ENCODE measurements at places on chromosomes 7 and 10.
A peak's percentile ranks its signal among the peaks of the same experiment; 100 is the strongest.

- no peak for ATAC-seq
These were observed 2.2 kb upstream of the HOXA7 start for GRCh38 chr7:27158436-27159265.

- ATAC-seq, result no peak
These were observed 54.3 kb downstream of the BAIAP2L1 start for GRCh38 chr7:98346515-98347069.

DNA sequence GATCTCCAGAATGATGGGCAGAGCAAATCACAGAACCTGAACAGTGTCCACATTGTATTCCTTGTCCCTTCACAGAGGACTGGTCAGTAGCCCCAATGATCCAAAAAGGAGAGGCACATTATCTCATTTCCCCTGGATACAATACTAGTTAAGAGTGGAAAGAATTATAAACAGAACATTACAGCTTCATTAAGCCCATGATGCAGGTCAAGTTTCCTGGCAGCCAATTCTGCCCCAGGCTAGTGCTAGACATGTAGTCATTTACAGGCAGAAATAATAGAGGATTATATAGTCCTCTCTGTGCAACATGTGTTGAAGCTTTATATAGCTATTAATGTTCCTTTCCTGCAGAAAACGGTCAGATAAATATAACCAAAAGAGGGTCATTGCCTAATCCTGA is 124.3 kb upstream of the WNT16 start:
- ATAC-seq, result peak; percentile 88

GRCh38 chr10:95606922-95607321 is 45.8 kb upstream of the SORBS1 start:
- ATAC-seq, result peak; percentile 49

- ATAC-seq, result no peak
These were observed 523.8 kb upstream of the CELF2 start for GRCh38 chr10:10493833-10494232.

DNA sequence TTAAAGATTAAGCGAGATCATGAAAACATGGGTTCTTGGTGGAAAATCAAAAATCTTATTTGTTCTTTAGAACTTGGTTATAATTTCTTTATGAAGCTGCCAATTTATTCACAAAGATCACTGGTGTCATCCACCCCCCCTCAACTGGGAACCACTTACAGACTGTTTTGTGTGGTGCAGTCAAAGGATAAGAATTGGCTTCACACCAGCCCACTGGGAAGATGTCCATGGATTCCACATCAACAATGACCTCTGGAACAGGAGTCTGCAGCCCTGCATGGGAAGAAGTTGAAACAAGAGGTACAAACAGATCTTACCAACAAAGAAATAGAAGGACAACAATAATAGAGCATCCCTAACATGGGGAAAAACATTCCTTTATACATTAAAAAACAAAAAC is 205.2 kb downstream of the SFMBT2 start:
- no peak for ATAC-seq

DNA sequence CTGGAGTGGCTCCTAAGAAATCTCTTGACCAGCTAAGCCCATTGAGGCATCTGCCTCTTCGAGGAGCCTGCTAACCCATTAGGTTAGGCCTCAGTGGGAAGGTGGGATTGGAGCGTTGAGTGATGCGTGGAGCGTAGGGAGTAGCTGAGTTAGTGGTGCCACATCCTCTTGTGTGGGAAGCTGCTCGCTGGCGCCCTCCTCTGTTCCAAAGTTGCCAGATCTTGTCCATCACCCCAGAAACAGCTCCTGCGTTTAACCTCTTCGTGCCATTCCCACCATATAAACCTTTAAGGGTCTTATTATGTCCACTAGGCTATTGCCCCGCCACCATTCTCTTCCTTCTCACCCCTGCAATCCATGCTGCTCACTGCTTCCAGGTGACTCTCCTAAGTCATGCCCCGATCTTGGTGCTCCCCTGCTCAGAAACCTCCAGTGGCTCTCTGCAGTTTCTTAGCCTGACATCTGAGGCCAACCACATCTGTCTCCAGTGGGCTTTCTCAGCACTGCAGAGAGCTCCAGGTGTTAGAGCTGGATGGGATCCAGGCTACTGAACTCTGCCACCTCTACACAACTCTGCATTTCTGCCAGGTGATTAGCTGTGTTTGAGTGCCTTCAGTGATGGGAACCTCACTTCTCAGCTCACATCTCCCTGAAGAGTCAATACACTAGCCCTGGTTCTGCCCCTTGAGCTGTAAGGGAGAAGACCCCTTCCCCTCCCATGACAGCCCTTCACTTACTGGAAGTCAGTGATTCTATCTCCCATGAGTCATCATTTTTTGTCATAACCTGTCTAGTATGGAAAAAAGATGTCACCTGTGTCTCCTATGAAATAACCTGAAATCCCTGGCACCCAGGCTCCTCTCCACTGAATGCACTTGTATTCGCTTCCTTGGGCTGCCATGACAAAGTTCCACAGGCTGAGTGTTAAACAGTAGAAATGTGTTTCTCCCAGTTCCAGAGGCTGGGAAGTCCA is 65.0 kb upstream of the FGFR2 start:
- ATAC-seq, result peak; percentile 22

- no peak for ATAC-seq
These were observed 166.6 kb downstream of the ARHGAP21 start for GRCh38 chr10:24556750-24557742.

DNA sequence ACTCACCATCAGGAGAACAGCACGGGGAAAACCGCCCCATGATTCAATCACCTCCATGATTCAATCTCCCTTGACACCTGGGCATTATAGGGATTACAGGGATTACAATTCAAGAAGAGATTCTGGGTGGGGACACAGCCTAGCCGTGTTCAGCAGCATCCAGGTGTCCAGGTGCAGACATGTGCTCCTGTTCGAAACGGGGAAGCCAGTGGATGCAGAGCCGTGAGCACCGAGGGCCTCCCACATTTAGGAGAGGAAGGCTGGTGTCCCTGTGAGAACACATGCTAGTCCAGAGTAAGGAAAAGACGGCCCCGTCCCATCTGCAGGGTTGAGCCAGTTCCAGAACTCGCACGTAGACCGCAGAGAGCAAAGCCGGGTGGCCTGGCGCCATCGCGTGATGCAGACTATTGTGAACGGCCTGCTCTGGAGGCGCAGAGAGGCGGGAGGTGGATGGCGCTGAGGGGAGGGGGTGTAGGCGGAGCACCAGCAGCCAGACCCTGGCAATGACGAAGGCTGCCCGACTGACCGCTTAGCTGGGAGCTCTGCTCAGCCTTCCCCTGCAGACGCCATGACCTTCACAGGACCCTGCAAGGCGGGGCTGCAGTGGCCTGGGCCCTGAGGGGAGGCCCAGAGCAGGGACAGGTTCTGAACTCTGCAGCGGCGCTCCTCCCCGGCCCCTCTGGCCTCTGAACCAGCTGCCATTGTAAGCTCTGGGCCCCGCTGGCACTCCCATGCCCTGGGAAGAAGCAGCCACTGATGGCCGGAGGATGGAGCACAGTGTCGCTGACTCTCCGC is 141.6 kb upstream of the TCERG1L start:
- no peak for ATAC-seq

DNA sequence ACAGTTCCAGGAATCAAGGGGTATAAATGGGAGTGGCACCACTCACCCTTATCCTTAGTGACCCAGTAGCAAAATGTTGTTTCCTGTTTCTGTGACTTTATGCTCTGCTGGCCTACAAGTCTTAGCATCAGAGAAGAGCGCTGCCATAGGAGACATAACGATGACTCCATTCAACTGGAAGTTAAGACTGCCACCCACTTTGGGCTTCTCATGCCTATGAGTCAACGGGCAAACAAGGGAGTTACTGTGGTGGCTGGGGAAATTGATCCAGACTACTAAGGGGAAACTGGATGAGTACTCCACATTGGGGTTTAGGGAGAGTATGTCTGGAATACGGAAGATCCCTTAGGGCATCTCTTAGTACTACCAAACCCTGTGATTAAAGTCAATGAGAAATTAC is 40.6 kb upstream of the PIK3CG start:
- ATAC-seq, result no peak

DNA sequence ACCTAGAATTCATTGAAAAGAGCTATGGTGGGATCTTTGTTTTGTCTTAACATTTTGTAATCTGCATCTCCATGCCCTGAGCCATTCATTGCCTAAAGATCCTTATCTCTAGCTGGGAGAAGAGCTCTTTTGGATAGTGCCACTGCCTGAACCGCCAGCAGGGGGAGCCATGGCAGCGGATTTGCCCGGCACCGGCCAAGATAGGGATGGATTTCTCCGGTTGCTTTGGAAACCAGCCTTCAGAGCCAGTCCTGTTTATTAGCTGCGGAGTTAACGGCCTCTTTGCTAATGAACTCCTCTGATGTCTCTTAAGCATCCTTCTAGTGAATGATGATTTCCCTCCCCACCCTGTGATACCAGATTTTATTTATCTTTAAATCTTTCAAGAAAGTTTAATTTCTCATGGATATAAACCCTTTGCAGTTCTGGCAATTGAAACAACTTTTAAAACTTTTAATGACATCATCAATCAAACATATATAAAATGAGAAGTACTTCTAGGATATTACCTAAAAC is 58.2 kb upstream of the LYZL2 start:
- ATAC-seq, result peak; percentile 74

DNA sequence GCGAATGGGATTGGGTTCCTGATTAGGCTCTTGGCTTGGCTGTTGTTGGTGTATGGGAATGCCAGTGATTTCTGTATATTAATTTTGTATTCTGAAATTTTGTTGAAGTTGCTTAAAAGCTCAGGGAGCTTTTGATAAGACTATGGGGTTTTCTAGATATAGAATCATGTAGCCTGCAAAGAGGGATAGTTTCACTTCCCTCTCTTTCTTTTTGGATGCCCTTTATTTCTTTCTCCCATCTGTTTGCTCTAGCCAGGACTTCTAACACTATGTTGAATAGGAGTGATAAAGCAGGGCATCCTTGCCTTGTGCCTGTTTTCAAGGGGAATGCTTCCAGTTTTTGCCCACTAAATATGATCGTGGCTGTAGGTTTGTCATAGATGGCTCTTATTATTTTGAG is 40.4 kb upstream of the MPP7 start:
- ATAC-seq, result no peak

GRCh38 chr10:26566525-26567350 is 128.6 kb downstream of the APBB1IP start:
- ATAC-seq, result peak; percentile 48

GRCh38 chr7:27132214-27132613 is 1.7 kb upstream of the HOXA4 start:
- no peak for ATAC-seq

DNA sequence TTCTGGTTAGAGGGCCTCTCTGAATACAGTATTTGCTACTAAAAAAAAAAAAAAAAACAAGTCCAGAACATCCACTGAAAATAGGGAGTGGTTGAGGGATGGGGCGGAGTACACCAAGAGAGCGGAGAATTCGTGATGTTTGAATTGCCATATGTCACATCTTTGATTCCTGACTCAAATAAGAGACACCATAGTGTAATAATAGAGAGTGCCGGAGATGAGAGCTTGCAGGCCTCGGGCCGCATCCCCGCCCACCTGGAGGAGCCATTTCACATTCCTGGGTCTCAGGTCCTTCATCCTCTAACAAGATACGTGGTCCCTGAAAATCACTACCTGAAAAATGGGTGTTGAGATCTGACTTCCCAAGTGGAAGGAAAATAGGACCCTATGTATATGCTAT is 46.8 kb downstream of the KIAA1549 start:
- ATAC-seq, result no peak

DNA sequence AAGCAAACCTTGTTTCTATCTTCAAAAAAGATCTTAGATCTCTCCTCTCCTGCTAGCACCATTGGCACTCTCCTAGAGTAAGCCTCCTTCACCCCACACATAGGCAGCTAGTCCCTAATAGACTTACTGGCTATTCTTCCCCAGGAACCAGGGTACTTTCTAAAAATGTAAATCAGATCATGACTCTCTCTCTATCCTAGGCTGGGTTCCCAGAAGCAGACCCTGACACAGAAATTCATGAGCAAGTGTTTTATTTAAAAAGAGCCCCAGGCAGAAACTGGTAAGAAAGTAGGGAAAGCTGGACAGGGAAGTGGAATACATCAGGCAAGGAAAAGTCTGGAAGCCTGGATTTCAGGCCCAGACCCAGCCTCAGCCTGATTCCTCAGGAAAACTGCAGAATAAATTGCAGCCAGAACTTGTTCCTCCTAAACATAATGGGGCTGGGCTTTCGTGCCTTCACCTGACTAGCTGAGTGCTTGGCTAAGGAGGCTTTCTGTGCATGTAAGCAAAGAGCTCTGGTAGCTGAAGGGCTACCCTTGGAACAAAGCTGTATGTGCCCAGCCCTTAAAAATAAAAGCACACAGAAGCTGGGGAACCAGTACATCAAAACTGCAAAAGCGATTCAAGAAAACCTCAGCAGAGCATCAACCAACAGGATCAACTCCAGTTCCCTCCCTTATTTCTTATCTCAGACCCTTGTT is 18.8 kb upstream of the SORBS1 start:
- ATAC-seq, result peak; percentile 65

GRCh38 chr10:1570416-1571051 is 166.8 kb downstream of the ADARB2 start:
- ATAC-seq, result no peak

DNA sequence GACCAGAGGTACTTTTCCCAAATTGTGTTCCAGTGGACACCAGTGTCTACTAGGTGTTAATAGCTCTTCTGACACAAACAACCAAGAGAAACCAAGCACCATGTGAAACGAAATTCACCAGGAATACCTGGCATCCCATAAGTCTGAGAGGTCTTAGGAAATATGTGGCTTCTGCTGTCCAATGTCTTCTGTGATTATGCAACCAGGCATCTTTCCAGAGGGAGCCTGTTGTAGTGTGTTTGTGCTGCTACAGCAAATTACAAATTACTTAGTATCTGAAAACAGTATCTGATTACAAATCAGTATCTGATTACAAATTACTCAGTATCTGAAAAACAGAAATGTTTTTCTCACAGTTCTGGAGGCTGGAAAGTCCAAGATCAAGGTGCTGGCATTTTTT is 133.6 kb upstream of the NPVF start:
- peak; percentile 8 for ATAC-seq

DNA sequence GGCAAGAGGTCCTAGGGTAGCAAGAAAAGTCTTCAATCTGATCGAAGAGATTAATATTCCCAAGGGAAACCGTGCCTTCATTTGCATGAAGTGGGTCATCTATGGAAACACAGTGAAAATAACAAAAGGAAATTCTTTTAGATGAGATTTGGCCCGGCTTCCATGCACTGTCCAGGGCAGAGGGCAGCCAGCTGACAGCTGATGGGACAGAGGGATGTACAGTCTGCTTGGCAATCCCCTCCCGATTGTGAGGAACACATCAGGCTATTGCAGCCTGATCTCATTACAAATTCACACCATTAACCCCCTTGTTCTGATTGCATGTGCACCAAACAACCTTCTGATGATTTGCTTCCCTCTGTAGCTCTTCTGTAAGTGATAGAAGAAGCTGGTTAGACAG is 105.3 kb downstream of the FRMD4A start:
- ATAC-seq, result peak; percentile 49

DNA sequence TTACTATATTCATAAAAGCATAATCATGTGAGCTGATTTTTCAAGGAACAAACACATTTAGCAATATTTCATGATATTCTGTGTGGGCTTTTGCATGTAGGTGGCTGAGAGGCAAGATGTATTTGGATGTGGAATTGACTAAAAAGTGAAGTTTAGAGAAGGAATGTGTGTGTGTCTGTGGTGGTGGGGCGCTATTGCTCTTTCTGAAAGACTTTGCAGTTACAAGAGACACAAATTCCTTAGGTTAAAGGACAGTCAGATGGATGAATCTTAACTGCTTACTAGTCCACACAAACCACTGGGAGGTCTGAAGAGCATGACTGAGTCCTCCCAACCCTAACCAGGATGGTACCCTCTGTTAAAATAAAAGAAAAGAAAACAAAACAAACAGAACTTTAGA is 200.1 kb downstream of the SDHAF3 start:
- no peak for ATAC-seq

- no peak for ATAC-seq
These were observed 45.8 kb upstream of the PLEKHA1 start for GRCh38 chr10:122328676-122329075.

Data from motor neuron (in vitro differentiated cells).